ENCODE measurements at places on chromosomes 2 and 18.
A peak's percentile ranks its signal among the peaks of the same experiment; 100 is the strongest.

GRCh38 chr2:201262718-201263117, 2.4 kb downstream of the CASP8 start:
- no peak for DNase-seq

DNA sequence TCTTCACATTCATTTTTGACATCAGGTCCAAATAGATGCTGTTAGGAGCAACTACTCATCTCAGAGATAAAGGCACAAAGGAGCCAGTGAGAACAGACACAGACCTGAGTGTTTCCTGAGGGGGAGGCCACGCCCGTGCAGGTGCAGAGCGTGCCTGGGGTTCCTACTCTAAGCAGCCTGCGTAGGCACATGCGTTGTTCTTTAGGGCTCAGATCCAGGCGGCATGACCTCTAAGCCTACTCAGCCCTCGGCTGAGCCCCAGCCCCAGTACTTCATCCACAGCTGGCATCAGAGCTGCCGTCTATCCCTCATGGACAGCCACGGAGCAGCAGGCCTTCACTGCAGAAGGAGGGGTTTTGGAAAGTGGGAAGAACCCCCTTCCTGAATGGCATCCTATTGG, 54.9 kb upstream of the PXDN start:
- no peak for DNase-seq

DNA sequence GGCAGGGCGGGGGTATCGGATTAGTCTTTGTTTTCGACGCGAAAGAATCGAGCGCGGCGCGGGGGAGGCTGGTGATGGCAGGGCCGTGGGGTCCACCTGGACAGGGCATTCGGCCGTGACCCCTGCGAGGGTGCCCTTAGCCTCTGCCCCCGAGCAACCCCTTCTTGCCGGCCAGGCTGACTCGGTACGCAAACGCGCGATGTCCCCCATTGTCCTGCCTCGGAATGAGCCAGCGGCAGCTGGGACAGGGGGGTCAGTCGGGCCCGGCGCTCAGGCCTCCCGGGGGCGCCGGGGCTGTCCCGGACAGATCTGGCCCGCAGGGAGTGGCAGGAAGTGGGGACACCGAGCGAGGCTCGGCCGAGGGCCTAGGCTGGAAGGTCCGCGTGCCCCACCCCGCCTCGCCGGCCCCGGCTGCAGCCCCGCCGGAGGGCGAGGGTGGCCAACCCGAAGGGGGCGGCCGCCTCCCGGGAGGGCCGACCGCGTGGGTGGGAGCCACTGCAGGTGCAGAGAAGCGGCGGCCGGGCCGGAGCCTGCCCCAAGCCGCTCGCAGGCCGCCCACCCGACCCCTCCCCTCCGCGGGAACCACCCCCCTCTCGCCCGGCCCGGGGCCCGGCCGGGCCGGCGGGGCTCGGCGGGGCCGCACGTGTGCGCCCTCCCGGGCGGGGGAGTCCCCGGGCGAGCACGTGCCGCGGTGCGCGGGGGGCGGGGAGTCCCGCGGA, at the start of gene TET3:
TSS of gene TET3 (plus strand) at position 708 of the 719 bp plus-strand sequence. CDS start 1,494 bp downstream, outside the sequence.
- DNase-seq: no peak

DNA sequence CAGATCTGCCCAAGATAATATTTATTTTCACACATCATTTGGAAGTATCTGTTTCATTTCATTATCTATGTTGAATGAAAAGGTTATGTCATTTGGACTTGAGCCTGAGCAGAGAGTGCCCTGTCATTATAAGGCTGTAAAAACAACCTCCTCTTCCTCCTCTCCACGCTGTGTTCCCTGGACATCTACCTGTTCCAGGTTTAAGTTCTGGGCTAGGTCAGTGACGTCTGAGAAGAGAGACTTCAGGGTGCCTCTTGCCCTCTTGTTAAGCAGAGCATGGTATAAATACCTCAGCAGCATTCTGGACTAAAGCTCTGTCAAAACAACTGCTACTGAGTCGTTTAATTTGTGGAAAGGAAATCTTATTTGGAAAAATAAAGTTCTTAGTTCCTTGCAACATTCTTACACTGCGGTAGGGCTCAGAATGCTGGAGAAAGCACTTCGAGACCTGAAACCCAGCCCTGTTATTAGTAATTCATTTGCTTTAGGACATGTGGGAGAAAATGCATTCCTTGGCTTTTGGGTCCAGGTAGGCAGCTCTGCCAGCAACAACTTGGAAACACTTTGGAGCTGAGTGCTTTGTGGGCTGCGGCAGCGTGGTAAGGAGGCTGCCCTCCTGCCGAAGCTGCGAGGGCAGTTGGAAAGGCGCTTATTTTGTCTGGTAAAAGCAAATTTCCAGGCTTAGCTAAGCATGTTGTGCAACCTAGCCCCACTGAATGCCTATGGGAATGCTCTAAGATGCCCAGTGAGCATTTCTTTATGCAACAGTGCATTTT, 91.8 kb upstream of the NEDD4L start:
- no peak for DNase-seq

DNA sequence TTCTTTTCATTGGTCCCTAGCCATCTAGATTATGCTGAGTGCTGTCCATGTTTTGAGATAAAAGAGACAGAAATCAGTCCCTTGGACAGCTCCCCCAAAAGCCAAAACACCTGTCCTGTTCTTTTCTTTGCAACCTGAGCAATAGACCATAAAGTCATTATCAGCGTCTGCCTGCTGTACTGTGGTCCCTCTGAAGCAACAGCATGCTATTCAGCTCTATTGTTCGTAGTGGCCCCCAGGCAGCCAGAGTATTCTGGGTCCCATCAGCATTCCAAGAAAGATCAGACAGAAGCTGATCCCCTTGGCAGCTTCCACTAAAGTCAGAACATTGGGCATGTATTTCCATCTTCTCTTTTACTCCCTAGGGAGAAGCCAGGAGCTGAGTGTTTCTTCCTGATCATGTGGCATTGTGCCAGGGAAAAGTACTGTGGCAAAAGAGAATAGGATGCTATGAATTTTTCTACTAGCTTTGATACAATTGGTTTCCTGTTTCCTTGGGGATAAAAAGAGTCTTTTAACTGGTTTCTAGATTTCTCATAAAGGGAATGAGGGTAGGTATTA, 33.6 kb upstream of the ZSWIM2 start:
- peak; percentile 47 for DNase-seq

DNA sequence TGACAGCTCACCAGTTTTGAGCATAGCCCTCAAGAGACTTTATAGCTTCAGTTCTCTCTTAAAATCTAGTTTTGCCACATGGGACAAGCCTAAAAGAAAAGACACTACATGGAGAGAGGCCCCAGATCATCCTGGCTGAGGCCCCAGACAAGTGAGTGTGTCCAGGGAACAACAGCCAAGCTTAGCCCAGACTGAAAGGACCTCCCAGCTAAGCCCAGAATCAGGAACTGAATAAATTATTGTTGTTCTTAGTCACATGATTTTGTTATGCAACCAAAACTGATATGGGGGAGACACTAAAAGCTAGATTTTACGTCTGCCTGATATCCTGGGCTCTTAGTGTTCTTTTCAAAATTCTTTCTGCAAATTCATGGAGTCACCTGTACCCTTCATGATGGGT, 29.3 kb upstream of the LBH start:
- DNase-seq: no peak

DNA sequence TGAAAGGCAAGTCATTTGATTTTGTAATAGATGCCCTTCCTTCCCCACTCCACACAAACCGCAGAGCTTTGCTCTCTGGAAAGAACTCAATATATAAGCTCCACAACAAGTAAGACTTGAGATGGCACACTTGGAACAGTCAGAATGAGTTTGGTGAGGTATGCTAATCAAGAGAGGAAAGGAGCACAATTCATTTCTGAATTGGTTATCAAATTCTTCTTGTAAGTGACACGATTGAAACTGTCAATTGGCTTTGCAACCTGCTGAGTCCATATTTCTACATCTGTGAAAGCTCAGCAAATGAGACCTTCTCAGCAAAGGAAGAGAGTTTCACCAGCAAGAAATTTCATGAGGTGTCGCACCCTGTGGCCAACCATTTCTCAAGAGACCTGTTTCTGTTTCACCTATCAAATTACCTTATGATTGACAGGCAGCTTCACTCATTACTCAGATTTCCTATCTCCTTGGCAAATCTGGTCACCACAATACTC, 19.1 kb downstream of the CTLA4 start:
- DNase-seq: no peak

Data from LHCN-M2 (cell line).